Glutamatergic neuron (in vitro differentiated cells): ENCODE measurements at places on chromosomes 1 and 21.
A peak's percentile ranks its signal among the peaks of the same experiment; 100 is the strongest.

DNA sequence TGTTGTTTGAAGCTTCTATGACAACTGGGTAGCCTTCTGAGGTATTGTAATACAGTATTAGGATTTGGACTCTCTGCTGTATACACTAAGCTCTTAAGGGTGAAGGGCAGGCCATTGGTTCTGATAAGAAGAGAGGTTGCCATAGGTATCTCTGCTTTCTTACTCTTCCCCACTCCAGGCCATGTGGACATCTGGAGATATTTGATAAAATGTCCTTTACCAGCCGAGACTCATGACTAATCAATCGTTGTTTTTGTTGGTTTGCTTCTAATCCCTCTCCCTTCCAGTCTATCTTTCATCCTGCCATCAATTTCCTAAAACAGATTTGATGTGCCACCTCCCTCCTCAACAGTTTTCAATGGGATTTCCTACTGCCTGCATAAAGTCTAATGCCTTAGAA lies 64.6 kb upstream of the WDR26 start:
- DNase-seq = no peak

DNA sequence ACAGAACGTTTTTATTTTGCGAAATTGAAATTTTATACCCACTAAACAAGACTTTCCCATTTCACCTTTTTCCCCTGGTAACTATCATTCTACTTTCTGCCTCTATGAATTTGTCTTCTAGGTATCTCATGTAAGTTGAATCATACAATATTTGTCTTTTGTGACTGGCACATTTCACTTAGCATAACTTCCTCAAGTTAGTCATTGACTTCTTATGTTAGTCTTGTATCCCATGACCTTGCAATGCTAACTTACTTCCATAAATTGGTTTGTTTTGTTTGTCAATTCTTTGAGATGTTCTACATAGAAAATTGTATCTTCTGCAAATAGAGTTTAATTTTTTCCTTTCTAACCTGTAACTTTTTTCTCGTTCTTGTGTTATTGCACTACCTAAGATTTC lies 26.9 kb downstream of the SH3BP5L start:
- no peak for DNase-seq

DNA sequence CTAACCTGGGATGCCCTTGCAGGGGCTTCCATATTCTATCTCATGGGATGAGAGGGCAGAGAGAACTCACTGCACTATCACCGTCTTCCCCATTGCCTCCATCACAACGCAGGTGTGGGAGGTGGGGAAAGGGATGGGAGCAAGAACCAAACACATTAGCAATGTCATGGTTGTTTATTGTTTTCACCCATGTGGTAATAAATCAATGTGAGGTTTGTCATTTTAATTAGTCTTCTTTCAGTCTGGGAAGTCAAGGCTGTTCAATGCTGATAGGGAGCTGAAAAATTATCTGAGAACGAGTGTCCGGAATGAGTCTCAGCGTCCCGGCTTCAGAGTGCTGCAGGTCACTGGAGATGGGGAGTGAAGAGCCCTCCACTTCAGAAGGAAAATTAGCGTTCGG lies 268.5 kb downstream of the DUSP10 start:
- no peak for DNase-seq

GRCh38 chr1:64140596-64140995 lies 62.8 kb upstream of the UBE2U start:
- DNase-seq = no peak

DNA sequence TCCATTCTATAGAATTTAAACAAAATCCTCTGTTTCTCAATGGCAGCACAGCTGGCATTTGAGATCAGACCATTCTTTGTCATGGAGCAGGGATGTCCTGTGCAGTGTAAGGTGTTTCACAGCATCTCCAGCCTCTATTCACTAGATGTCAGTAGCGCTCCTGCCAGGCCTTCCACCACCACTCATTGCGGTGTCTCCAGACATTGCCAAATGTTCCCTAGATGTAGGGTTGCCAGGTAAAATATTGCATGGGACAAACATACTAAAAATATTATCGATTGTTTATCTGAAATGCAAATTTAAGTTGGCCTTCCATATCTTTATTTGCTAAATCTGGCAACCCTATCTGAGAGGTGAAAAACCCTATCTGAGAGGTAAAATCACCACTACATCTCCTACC lies 11.7 kb downstream of the ITLN2 start:
- no peak for DNase-seq

DNA sequence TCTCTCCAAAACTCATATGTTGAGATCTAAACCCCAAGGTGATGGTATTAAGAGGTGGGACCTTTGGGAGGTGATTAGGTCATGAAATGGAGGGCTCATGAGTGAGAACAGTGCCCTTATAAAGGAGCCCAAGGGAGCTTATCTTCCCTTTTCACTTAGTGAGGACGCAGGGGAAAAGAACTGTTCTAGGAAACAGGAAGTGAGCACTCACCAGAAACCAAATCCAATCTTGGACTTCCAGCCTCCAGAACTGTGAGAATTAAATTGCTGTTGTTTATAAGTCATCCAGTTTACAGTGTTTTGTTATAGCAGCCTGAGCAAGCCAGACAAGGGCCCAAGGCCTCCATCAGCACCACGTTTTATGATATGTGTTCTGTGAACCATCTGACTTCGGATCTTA lies 60.3 kb upstream of the LRRC8D start:
- DNase-seq = no peak

DNA sequence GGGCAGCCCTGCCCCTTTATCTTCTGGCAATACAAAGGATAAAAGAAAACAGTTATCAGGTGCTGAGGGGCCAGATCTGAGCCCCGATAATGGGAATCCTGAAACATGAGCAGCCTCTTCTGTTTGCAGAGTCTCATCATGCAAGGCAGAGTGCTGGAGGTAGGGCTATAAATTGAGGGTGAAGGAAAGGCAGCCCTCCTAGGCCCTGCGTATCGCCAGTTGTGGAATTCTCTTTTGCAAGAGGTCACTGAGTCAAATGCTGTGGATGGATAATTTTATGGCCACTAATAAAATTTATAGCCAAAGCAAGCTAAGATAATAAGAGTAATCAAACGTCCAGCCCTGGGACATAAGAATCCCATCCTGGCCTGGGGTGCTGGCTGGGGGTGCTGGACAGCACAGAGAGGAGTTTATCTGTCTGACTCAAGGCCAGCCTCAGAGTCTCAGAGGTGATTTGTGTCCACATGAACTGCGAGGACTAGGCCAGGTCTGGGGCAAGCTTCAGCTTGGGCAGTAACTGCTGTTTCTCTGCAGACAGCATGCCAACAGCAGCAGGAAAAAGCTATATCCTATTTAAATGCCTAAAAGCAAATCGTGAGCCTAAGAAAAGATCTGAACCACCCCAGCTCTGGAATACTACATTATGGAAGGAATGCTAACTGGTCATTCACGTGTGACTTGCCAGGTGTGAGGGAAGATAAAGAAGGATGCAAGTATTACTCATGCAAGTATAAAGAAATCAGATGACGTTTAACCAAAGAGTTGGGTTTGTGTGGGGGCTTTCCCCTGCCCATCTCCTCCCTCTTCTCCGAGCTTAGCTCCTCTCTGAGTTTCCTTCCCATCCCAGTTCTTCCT lies 254.8 kb downstream of the KIF26B start:
- no peak for DNase-seq

DNA sequence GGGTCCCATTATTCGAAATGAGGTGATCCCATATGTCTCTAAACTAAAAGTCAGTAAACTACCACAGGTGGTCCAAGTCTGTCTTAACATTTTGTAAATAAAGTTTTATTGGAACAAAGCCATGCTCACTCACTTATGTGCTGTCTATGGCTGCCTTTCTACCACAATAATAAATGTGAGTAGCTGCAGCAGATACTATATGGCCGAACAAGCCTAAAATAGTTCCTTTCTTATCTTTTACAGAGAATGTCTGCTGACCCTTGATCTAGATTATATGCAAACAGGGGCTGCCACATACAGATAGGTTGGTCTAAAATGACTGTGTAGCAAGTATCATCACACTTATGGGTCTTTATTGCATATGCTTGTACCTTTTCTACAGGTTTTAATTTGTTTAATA lies 140.0 kb downstream of the VAV3 start:
- no peak for DNase-seq

DNA sequence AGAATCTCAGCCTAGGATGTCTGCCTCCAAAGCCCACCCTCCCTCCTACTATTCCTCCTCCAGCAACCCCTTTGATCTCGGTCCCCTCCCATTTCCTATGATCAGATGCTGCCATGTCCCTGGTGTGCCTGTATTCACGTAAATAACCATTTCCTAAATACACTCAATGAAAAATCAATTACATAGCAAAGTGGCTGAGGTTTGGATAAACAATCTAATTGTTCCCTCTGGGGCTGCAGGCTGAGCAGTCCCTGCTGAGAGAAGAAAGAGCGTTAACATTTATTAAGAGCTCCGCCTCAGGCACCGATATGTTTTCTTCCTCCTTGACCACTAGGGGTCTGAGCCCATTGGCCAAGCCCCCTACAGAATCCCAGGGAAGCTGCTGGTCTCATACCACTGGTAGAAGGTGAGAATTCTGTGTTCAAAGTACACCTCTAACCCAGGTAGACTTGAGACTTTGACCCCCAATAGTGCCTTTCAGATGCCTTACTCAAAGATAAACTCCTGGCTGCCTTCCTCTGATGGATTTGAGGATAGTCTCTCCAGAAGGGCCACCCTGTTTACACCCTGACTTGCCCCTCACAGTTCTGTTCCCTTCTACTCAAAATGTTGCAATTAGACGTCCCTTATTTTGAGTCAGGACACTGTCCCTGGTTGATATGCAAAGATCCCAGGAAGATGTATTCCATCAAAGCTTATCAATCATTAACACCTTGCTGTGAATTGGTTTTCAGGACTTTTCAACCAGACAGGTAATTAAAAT lies 33.9 kb upstream of the CAMK1G start:
- DNase-seq = peak; percentile 33

GRCh38 chr21:37509802-37510393 lies 143.3 kb downstream of the DYRK1A start:
- no peak for DNase-seq
